Testis (tissue), 5 donors: ENCODE measurements at places on chromosomes 12 and 14. TPM values are rescaled to one million over a fixed set of nuclear protein-coding genes. Genes with fewer than 3 reads are reported as not detected.
A peak's percentile ranks its signal among the peaks of the same experiment; 100 is the strongest.

- DNase-seq, result no peak
Observed at GRCh38 chr14:51337520-51337919, 97.5 kb downstream of the TMX1 start.

The LYZ gene
- 3.4 TPM for total RNA-seq

DNA sequence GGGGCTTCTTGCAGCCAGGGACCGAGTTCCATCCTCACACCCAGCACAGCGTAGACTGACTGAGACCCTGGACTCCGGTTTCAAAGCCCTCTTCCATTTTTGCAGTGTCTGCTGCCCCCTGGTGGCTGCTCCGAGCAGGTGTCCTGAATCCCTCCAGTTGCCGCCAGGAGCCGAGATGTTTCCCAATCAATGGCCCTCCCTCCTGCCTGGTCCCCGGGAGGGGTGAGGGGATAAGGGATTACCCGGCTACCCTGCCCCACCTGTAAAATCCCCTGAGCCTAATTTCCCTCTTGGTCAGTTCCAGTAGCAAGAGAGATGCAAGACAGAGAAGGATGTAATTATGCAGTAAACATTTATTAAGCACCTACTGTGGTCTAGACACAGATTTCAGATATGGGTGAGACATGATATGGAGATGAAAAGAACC is 55.0 kb downstream of the PHETA1 start:
- DNase-seq, result peak; percentile 77

The VRTN gene
- 0.47 TPM for total RNA-seq

DNA sequence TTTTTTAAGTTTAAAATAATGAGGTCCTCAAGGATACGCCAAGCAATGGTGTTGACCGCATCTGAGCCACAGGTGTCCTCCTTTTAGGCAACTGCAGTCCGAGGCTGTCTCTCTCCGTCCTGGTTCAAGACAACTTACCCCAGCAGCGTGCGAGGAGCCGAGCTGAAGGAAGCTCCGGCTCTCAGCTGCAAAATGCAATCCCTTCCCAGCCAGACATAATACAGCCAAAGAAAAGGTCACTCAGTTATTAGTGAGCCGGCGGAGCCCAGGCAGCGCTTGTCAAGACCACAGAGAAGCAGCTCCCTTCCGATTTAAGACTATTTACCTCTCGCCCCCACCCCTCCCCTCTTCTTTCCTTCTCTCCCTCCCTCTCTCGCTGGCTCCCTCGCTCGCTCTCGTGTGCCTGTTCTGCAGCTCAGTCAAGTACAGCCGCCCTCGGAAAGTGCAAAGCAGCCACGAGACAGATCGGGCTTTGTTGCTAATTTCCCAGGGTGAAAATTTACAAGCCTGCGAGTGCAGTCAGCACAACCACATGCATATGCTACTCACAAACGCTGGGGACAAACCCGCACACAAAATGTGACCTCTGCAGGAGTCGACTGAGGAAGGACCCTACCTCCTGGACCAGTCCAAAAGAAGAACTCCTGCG is 363 bp upstream of the LMO3 start:
- peak; percentile 37 for DNase-seq

GRCh38 chr14:76330411-76331327 is 45.3 kb upstream of the ESRRB start:
- DNase-seq, result no peak

The NXPH4 gene
- total RNA-seq, result 7.7 TPM

DNA sequence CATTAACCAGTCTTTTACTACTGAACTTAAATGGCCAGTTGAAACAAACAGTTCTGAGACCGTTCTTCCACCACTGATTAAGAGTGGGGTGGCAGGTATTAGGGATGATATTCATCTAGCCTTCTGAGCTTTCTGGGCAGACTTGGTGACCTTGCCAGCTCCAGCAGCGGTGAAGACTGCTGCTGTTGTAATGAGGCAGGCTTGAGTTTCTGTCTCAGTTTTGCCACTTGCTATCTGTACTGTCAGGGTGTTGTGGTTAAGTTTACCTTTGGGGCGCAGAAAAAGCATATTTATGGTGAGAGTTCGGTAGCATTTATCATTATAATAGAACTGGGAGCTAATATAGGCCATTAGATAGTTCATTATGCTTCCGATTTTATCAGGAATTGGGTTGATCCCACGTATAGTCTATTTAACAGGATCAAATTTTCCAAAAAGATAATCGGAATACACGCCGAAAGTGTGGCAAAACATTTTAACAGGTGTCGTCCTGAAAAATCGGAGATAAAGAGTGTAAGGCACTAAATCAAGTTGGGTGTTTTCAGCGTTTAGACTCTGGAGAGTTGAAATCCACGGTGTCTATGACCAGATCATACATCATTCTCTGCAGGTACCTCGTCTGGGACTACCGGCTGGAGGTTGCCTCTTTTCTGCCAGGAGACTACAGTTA is 688 bp upstream of the NECAP1 start:
- DNase-seq, result peak; percentile 50

The EPYC gene
- not detected for total RNA-seq

GRCh38 chr12:85923767-85924331 is 49.8 kb downstream of the NTS start:
- no peak for DNase-seq

- no peak for DNase-seq
Observed at GRCh38 chr12:93514853-93515252, 47.5 kb downstream of the MRPL42 start.

DNA sequence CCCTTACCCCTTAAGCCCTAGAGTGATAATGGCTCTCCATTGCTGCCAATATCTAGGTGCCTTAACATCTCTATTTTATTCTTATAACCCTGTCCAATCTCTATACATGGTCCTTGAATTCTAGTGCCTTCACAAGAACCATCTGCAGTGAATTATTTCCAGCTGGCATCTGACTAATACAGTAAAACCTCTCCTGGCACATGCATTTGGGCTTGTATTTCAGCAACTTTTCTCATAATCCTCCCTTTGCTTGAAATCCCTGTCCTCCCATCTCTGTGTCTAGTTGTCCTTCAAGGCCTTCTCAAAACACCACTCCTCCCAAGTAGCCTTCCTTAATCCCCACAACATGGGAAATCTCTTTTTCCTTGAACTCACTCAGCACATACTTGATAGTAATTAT is 14.2 kb upstream of the HMGA2 start:
- DNase-seq, result no peak

DNA sequence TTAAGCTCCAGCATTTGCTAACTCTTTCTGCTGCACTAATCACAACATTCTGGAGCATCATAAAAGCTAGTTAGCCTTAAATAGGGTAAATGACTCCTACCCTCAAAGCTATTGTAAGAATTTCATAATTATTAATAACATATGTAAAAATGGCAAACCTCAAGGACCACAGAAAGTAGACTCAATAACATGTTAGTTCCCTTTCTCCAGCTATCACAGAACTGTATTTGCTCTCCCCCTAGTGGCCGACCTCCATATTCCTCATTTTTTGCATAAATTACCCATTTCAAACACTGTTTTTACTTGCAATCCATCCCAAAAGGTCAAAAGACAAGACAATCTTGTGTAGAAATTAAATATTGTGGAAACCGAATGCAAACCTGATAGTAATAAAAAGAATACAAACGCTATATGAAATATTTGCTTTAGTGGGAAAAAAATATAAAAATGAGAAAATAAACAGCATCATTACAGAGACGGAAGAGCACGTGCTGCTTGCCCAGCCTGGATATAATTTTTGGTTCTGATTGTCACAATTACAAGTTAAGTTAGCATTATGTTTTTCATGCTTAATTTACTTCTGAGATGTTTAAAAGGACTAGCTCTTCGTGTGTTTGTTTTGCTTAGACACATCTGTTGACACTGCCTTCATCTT is 97.9 kb downstream of the RERGL start:
- peak; percentile 66 for DNase-seq

The MOK gene
- total RNA-seq, result 188 TPM

GRCh38 chr14:75886636-75887348 is 95.0 kb downstream of the TGFB3 start:
- no peak for DNase-seq

GRCh38 chr12:1827826-1828805 is 7.8 kb downstream of the LRTM2 start:
- no peak for DNase-seq

The RECQL gene
- total RNA-seq, result 15.2 TPM

GRCh38 chr12:6774499-6775062 is 2.3 kb downstream of the LAG3 start:
- no peak for DNase-seq

DNA sequence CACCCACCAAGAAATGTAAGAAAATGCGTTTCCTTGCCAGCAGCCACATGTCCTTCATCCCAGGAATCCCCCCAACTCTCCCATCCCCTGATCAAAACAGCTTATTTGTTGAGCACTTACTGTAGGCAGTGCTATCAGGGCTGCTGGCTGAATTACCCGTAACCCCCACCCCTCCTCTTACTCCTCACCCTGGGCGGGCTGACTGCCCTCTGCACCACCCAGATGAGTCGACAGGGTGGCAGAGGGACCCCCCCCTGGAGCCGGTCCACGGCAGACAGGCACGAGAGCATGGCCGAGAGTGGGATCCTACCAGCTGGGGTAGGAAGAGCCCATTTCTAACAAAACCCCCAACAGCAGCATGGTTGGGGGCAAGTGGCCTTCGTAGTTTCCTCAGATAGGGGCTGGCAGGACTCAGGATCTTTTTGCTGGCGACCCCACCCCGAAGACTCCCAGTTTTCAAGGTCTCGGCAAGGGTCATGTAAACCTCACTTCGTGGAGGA is 1.1 kb upstream of the RHOF start:
- DNase-seq, result no peak

DNA sequence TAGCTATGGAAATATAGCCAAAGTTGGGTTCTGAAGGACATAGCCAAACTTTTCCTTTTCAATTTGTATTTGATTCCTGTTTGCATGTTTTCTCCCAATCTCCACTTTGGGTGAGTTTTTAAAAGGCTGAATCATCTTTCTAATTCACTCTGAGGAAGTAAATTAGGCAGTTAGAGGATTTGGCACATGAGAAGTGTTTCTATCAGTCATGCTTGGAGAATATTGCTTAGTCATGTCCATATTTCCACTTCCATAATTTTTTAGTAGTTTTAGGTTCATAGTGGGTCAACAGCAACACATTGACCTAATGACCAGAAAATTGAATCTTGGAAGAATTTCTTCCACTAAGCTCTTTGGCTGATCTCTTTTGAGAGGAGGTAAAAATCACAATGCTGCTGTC is 21.8 kb downstream of the IRAK3 start:
- no peak for DNase-seq

DNA sequence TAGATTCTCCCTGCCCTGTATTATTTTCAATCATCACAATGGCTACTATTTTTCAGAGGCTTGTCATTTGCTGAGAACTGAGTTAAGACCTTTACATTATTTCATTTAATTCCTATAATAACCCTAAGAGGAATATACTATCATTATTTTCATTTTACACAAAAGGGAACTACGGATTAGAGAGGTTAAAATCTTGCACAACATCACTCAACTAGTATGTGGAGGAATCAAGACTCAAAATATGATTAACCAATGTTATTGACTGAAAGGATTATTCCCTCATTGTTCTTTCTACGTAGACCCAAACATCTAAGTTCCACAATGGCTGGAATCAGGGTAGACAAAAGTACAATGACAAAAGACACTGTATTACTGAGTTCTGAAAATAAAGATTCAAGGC is 45.0 kb downstream of the GPR65 start:
- no peak for DNase-seq
